ENCODE measurements at places on chromosomes 1 and 21.

- no peak for DNase-seq
Measured at GRCh38 chr1:44240802-44241671, 27.8 kb downstream of the DMAP1 start.

- no peak for DNase-seq
Measured at GRCh38 chr1:3869751-3870301, 12.6 kb downstream of the DFFB start.

GRCh38 chr21:16248705-16249104 is 518.9 kb downstream of the USP25 start:
- no peak for DNase-seq

DNA sequence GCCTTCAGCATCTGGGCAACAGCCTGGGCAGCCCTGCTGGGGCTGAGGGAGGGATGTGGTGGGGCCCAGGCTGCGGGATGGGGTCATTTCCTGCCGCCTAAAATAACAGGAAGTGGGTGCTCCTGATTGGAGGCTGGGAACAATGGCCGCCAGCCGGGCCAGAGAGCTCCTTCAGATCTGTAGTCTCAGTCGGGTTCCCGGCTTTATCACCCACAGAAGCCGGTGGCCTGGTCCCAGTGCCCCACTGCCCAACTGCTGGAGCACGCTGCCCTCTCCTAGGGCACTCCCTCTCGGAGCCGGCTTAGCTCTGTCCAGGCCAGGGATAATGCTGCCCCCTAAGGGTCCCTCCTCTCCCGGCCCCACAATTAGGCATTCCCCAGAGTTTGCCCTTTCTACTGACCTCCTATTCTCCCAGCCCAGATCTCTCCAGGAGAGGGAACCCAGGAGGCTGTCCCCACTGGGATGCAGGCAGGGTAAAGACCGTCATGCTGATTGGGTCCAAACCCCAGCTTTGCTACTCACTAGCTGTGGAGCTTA is 5.1 kb downstream of the MAP7D1 start:
- DNase-seq, result no peak

GRCh38 chr21:35868869-35869223 is 191.5 kb downstream of the SETD4 start:
- no peak for DNase-seq

DNA sequence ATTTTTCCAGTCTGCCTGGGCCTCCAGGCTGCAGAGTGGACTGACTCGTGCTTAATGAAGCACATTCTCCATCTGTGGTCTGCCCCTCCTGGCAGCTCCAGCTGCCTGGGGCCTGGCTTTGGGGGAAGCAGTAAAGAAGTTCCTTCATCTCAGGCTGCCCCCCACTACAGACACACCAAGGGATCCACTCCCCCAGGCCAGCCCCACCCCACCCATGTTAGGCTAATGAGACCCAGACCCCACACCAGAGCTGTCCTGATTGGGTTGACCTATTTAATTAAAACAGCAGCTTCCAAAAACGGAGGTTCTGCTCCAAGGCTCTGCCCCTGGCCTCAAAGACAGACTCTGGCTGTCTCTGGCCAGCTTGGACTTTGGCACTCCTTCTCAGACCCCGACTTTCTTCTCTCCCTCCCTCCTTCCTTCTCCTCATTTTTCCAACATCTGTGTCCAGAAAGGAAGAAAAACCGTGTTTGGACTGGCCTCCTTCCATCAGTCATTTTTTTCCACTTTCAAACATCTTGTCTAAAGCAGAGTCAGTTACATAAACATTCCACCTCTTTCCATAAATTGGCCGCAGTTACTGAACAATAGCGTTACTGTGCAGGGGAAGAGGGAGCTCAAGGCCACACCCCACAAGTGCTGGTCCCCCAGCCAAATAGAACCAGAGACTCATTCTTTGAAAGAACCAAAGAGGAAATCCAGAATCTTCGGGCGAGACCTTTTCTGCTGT is 29.7 kb downstream of the SERTAD4 start:
- no peak for DNase-seq

GRCh38 chr1:212315907-212316306 is 30.7 kb downstream of the PPP2R5A start:
- DNase-seq, result peak; percentile 1

DNA sequence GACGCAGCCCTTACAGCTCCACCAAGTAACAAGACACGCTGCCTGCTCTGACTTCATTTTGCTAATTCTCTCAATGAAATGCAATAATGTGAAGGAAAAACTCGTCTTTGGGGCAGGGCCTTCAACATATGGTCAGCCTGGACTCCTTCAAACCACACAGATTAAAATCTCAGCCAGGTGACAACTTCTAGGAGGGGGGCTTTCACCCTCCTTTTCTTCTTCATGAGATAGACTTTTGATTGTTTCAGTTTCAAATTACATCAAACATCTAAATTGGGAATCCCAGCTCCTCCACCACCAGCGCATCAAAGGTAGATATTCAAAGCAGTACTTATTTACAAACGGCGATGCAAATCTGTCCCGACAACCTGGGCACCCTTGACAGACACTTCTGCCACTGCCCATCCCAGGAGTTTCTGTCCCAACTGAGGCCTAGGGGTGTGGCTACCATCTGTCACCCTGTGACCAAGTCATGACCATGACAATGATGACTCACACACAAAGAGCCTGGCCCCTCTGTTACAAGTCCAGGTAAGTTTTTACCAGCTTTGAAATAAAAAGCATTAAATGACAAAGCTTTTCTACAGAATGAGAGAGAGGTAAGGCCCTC is 29.7 kb downstream of the SSBP3 start:
- no peak for DNase-seq

GRCh38 chr1:112040891-112041740 is 51.6 kb upstream of the KCND3 start:
- no peak for DNase-seq

- DNase-seq, result peak; percentile 73
Measured at GRCh38 chr1:155277902-155278688, 832 bp downstream of the HCN3 start.

GRCh38 chr1:40803447-40803846 is 19.9 kb downstream of the KCNQ4 start:
- DNase-seq, result no peak

DNA sequence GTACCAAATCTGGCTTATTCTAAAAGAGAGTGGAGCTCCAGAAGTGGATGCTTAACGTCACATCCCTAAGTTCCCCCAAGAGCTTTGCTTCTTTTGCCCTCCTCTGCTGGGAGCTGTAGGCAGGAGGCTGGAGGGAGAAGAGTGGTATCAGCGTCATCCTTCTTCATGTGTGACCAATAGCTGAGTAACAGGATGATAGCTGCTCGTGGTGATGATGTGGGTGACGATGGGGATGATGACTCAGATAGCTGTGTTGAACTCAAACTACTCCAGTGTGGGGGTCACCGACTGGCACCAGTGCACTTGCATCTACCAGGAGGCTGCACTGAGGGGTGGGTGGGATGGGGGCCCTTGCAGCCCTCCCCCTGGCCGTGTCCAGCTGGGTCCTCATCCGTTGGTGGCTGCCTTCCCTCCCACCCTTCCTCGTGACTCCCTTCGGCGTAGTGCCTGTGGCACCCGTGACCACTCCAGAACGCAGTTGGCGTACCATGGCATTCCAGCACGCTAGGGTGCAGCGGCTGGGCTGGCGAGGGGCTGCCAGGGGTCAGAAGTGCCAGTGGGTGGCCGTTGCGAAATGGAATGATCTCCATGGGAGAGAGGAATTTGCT is 1.1 kb downstream of the IGFN1 start:
- no peak for DNase-seq

- DNase-seq, result no peak
Measured at GRCh38 chr21:17501107-17502006, 11.5 kb upstream of the CXADR start.

- DNase-seq, result no peak
Measured at GRCh38 chr1:172340520-172340919, 80.0 kb upstream of the C1orf105 start.

DNA sequence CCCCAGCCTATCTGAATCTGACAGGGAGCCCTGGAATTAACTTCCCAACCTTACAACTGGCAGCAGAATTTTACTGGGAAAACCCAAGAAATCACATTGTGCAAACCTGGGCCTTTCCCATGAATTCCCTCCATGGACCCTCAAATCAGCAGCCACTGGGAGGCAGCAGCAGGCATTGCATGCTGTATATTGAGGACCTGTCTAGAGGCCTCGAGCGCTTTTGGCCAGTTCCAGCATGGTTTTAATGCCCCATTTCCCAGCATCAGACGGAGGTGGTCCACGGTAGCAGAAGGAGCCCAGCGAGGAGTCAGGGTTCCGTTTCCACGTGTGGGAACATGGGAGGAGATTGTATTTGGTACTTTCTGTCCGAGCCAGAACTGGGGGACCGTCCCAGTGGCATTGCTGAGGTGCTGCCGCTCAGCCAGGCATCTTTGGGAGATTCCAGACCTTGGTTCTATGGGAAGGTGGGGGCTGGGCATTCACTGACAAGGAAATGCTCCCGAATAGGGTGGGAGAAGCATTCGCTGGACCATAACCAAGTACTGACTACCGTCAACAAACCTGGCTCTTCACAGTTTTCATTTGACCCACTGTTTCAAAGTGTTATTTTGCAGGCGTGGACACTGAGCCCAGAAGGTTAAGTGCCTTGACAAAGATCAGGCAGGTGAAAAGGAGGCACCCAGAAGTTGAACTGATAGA is 15.9 kb downstream of the BMP8A start:
- no peak for DNase-seq

- no peak for DNase-seq
Measured at GRCh38 chr1:169048043-169048442, 58.4 kb upstream of the ATP1B1 start.

DNA sequence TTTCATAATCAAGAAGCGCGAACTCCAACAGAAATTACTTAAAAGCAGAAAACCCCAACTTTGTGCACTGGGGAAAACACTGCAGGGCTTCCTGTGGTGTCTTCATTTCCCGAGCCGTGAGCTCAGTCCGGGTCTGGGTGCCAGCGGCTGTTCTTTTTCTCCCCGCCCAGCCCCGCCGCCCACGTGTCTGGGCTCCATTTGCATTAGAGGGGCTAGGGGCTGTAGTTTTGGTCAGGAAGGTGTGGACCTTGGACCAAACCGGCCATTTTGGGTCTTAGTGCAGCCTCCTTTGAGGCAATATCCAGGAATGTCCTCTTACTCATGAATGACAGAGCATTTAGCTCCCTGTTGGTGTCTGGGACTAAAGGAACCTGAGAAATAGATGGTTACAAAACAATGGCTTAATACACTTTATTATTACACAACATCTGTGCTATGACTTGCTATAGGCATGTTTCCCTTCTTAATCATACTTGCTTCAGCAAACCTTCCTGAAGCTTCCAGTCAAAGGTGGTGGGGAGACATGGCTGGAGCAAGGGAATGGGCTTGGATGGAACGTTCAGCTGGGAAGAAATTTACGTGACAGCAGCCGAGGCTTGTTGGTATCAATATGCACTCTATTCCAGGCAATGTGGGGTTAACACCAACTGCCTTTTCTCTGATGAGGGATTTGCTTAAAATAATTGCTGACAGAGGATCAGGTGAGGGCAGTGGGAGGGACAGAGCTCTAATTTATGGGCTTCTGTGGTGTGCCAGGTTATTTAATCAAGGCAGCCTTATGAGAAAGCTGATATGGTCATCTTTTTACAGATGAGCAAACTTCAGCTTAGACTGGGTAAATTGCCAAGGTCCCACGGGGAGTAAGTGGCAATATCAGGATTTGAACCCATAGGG is 1.1 kb downstream of the AGTRAP start:
- DNase-seq, result no peak

DNA sequence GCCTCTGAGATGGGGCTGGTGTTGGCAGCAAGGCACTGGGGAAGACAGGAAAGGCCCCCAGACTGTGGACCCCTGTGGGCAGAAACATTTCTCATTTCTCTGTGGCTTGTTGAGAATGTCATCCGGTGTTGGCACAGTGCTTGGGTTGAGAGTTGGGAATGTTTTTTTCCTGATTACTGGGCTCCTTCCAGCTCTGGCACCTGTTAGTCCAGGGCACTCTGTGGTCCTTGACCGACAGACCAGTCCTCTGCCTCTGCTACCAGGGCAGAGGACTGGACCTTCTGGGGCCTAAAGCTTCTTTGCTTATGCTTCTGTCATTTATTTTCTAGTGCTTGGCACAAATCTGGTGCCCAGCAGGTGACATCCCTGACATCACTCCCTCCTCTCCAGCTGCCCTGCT is 4.8 kb upstream of the SPRR5 start:
- DNase-seq, result no peak

DNA sequence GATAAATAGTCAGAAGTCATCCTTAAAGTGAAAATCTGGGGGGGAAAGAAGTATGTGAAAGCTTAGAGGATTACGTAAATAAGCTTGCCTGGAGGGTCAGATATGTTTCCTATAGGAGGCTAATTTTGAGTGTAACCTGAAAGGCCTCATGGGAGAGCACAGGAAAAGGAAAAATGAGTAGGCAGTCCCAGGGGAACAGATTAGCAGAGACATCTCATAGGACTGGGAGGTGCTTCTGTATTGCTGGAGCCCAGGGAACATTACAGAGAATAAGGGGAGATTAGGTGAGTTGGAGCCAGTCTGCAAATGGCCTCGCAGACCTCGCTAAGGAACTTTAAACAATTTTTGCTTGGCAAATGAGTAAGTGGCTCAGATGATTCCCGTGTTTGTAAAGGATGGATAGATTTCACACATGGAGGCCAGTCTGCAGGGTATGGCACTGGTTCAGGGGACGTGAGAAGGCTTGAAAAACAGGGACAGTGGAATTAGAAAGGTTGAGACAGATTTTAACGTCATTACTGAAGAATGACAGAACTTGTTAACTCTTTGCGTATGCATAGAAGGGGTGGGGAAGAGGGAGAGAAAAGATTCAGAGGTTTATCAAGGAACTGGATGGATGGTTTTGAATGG is 149.1 kb downstream of the GREM2 start:
- no peak for DNase-seq

DNA sequence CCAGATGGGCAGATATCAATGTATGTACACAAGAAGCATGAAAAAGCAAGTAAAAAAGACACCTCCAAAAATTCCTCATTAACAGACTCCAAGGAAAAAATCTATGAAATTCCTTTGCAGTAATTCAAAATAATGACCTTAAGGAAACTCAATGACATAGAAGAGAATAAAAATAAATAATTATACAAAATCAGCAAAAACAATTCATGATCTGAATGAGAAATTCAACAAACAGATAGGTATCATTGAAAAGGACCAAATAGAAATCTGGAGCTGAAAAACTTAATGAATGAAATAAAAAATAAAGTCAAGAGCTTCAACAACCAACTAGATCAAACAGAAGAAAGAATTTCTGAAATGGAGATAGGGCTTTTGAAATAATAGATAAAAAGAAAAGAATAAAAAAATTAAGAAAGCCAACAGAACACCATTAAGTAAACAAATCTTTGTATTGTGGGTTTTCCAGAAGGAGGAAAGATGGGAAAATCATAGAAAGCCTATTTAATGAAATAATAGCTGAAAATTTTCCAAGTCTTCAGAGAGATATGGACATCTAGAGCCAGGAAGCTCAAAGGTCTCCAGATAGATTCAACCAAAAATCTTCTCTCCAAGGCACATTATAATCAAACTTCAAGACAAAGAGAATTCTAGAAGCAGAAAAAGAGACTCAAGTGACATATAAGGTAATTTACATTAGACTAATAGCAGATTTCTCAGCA is 52.0 kb upstream of the KCNK1 start:
- DNase-seq, result no peak

- DNase-seq, result no peak
Measured at GRCh38 chr1:25468033-25468432, 37.3 kb downstream of the MACO1 start.

Data from NCI-H1092 (cell line).